Stromal cell of bone marrow (primary cell): ENCODE measurements at places on chromosomes 7 and 10.

DNA sequence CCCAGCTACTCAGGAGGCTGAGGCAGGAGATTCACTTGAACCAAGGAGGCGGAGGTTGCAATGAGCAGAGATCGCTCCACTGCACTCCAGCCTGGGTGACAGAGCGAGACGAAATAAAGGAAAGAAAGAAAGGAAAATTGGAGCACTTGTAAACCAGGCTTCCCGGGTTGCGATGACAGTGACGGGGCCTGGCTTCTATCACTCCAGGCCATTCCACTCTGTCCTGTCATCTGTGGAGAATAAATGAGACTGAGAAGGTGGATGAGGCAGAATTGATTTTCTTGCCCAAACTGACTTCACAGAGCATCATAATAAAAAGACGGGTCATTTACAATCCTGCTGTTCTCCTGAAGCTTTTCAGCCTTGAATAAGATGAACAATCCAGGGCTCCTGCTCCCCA lies 12.1 kb upstream of the KPNA7 start:
- DNase-seq: no peak

DNA sequence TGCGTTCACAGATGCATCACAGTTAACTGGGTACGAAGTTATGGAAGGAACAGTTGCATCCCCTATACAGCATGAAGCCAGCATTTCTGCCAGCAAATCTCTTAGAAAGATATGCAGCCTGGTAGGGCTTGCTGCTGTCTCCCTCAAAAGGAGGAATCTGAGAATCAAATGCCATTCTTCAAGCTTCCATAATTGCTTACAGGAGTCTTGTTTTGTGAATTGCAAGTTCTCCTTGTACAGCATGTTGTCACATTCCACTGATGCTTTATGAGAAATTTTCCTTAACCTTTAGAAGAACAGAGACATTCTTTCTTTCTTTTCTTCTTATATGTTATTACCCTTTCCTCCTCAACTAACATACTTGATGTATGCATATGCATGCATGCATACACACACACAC lies 134.6 kb downstream of the CHRM2 start:
- no peak for DNase-seq

GRCh38 chr7:113440173-113440572 lies 321.8 kb upstream of the SMIM30 start:
- no peak for DNase-seq

GRCh38 chr7:26853788-26854393 lies 10.5 kb downstream of the SKAP2 start:
- DNase-seq: peak; percentile 55

DNA sequence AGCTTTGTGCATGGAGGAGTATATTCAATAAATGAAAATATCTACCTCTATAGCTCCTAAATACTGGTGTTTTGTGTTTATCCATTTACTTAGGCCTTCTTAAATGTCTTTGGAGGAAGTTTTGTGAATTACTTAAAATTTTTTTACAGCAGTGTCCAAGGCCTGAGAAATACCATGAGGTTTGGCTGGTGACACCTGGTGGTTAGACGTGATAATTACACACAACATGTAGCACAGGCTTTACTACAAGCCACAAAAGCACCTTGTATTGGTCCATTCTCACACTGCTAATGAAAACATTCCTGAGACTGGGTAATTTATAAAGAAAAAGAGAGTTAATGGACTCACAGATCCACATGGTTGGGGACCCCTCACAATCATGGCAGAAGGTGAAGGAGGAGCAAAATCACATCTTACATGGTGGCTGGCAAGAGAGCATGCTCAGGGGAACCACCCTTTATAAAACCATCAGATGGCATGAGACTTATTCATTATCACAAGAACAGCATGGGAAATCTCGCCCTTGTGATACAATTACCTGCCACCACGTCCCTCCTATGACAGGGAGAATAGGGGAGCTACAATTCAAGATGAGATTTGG lies 20.6 kb downstream of the HYAL4 start:
- DNase-seq: peak; percentile 38

GRCh38 chr7:2248984-2249694 lies 7.1 kb downstream of the NUDT1 start:
- DNase-seq: peak; percentile 91
